CD4-positive, alpha-beta T cell treated with Interleukin-4 for 4 hours (primary cell): ENCODE measurements at places on chromosomes 7 and 10.

DNA sequence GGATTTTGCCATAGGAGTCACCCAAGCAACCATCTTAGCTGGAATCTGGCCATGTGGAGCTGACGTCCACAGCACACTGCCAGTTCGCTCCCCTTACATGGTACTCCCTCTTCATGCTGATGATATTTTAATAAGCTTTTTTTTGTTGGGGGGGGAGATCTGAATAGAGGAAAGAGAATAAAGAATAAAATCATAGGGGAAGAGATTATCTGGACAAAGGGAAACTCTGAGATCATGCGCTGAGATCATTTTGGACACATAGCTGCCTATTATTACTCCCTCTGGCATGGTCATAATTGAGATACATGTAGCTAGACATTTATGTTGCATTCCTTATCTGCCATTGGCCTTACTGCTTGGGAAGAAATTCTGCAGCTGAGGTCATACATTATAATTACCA, 282.7 kb downstream of the HTR7 start:
- DNase-seq: no peak

DNA sequence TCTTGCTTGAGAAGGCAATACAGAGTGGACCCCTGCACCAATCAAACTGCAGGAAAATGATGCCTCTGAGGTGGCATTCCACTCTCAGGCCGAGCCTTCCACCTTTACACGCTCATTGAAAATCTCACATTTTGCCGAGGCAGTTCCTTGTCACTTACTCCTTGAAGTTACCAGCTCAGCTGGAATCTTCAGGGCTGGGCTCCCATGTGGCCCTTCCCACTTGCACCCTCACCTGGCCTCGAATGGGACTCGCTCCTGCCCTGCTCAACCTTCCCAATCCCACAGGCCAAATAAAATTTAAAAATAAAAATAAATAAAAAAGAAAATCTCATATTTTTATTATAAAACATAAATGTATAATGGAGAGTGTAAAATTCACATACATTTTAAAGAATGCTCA, 790.7 kb upstream of the COBL start:
- DNase-seq: no peak

- DNase-seq: no peak
Observed at GRCh38 chr10:5507649-5508131, 8.3 kb upstream of the CALML5 start.

DNA sequence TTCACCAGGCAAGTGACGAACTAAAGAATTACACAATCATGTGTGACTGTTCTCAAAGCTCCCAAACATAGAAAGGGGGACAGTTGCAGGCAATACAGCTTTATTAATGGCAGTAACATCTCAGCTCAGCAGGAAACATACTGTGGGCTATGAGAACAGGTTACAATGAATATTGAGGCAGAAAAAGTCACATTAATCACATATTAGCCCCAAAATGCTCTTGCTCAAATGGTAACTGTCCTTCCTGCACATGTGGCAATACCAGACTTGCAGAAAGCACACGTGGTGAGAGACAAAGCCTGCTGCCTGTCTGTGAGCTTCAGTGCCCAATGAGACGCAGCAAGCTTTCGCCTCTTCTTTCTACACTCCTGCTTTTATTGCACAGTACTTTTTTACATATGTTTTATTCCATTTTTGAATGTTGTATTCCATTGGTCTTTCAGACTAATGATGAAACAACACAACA, 104.9 kb upstream of the ACBD5 start:
- DNase-seq: no peak

DNA sequence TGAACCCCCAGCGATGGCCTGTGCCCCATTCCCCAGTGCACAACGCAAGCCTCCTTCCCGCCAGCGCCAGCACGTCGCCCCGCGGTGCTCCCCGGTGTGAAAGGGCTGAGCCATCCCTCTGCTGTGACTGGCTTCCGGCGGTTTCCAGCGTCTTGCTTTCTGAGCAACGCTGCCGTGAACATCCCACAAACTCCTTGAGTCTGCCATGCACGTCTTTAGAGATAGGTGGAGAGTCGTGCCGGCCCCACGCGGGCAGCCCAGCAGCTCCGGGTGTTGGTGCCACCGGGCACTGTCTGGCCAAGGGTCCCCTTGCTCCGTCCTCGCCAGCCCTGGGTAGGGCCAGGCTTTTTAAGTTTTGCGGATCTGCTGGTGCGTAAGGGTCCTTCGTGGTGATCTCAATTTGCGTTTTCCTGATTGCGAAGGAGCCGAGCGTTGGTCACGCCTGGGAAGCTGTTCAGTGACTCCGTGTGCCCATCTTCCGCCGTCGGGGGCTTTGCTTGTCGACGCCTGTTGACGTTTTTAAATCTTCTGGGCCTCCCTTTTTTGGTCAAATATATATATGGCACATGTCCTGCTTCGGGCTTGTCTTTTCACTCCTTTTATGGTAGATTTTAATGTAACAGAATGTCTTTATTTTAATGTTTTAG, 70.6 kb downstream of the FOXL3 start:
- DNase-seq: no peak

- DNase-seq: no peak
Observed at GRCh38 chr10:36324831-36325230, 682.7 kb upstream of the FZD8 start.

GRCh38 chr7:111654343-111654742, 92.1 kb upstream of the IMMP2L start:
- no peak for DNase-seq

DNA sequence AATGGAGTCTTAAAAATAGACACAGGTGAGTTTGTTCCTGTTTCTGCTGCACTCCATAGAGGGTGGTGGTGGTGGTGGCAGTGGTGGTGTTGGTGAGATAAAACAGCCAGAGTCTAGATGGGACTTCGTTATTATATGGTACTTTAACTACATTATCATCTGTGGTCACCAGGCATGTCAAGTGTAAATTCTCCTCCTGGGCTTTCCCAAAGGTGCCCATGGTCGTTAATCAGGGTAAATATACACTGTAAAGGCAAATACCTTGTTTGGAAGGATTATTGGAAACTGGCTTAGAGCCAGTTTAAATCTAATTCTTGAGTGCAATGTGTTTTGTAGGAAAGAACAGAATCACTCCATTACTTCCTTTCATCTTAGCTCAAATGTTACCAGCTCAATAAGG, 21.5 kb upstream of the COMMD3 start:
- no peak for DNase-seq

- no peak for DNase-seq
Observed at GRCh38 chr10:47348138-47348651, at the start of gene RBP3. RBP3 (plus strand) TSS chr10:47348363; CDS start chr10:47348485, 122 bp downstream.

DNA sequence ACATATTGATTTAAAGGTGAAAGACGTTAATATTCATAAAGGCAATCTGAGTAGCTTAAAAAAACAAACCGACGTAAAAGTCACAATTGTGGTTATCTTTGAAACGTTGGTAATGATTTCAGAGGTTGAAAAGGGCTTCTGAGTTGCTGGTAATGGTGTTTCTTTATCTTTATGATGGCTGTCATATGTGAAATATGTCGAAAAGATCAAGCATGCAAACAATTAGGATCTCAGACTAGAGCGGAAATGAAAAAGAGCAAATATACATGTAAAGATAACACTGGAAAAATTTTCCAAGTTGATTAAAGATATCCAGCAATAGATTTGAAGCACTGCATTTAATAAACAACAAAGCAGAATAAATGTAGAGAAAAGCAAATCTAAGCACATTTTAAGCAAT, 998.3 kb upstream of the MBL2 start:
- DNase-seq: no peak

- no peak for DNase-seq
Observed at GRCh38 chr10:60913657-60914056, 30.3 kb downstream of the RHOBTB1 start.

GRCh38 chr10:86319676-86320075, 46.9 kb downstream of the GRID1 start:
- DNase-seq: no peak

DNA sequence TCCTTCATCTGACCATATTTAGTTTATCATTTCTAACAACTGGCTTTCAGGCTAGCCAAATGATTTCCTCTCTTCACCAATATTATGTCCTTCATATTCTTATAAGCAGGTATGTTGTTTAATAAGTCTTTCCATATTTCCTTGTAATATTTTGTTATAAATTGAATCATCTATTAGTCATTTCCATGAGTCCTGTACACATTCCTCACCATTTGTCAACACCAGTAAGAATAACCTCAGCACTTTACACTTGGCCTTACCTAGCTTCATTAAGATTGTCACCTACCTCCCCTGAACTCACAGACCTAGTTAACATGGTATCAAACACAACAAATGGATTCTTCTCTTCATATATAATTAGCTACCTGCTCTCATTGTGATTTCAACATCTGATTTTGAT, 282.3 kb downstream of the SEMA3D start:
- no peak for DNase-seq

DNA sequence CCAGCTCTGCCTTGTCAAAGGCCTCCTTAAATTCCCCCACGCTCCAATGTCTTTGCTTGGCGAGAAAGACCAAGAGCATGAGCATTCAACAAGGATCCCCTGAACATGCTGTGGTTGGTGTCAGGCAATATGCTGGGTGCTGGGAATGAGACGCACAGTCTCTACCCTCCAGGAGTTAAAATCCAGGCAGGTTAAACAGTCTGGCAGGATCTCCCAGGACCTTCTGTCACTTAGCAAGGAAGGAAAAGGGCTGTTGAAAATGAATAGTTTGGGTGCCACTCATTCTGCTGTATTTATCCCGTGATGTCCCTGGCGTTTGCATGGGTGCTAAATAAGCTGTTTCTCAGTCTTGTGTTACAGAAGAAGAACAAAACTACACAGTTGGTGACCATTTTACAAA, 21.9 kb upstream of the ITGA8 start:
- DNase-seq: no peak

GRCh38 chr10:102332772-102333171, 62.7 kb upstream of the NFKB2 start:
- DNase-seq: no peak

DNA sequence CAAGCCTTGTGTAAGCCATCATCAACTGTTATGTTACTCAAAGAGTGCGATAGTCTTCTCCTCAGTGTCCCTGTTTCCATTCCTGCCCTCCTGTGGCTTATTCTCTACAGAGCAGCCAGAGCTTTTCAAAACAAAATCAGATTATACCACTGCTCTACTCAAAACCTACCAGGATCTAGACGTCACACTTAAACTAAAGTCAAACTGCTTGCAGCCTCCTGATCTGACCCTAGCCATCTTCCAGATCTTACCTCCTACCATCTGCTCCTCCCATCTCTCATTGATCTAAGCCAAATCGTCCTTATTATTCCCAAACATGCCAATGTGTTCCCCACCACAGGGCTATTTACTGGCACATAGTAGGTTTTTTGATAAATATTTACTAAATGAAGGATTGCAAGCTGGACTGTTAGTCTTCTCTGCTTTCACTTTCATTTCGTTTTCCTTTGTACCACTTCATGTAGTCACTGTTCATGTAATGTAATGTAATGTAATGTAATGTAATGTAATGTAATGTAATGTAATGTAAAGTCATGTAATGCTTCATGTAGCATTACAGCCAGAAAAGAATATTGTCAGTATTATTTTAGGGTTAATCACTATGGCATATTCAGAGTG, 116.1 kb downstream of the GPR37 start:
- no peak for DNase-seq

DNA sequence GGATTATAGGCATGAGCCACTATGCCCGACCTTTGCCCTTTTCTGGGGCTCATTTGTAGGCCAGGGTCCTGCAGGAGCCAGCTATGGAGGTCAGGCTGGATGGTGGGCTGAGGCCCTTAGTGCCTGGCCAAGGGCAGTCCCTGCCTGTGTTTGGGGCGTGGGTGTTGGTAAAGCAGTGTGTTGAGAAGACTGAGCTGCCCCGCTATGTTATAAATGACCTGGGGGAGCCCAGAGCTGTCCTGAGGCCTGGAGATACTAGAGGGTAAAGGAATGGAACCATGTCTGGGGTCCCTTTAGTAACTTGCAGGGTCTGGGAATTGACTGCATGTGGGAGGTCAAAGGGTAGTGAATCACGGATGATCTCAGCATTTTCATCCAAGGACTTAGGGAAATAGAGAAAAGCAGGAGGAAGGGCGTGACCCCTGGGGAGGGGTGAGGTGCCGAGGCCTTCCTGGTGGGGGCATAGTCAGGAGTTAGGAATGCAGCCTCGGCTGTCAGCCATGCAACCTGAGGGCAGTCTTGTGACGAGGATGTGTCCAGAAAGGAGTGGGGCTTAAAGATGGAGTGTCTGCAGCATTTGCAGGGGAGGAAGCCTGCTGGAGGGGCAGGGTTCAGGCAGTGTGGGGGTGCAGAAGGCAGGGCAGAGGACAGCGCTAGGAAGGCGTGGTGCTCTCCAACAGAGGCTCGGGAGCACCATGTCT, 31.5 kb downstream of the TMEM248 start:
- no peak for DNase-seq

- DNase-seq: no peak
Observed at GRCh38 chr7:38211940-38212339, 33.9 kb downstream of the STARD3NL start.

GRCh38 chr7:90111-91063, 102.0 kb upstream of the FAM20C start:
- DNase-seq: no peak
